Osteoblast (primary cell): ENCODE measurements at places on chromosomes 12 and 14. TPM values are rescaled to one million over a fixed set of nuclear protein-coding genes. Genes with fewer than 3 reads are reported as not detected.

DNA sequence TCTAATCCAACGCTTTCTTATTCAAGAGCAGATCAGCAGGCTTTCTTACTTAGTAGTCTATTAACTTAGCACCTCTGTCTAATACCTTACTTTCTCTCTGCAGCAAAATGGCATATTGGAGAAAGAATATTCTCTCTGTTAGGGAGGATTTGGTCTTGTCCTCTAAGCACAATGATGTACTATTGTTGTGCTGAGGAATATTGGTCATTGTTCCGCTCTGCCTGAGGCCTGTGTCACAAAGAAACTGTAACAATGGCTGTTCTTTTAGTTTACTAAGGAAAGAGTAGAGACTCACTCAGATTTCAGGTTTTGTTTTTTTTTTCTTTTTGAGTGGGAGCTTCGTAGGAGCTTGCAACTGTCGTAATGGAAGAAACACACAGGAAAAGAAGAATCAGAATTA is 1358.8 kb downstream of the LRFN5 start:
- no peak overlapping the region for H3K27ac ChIP-seq
- H3K36me3 ChIP-seq: no peaks in the 10 kb centered on the region
- no peak for DNase-seq
- H3K4me3 ChIP-seq: no peak overlapping the region
- H3K27me3 ChIP-seq: no peaks in the 10 kb centered on the region
- no peaks in the 10 kb centered on the region for H3K4me1 ChIP-seq

DNA sequence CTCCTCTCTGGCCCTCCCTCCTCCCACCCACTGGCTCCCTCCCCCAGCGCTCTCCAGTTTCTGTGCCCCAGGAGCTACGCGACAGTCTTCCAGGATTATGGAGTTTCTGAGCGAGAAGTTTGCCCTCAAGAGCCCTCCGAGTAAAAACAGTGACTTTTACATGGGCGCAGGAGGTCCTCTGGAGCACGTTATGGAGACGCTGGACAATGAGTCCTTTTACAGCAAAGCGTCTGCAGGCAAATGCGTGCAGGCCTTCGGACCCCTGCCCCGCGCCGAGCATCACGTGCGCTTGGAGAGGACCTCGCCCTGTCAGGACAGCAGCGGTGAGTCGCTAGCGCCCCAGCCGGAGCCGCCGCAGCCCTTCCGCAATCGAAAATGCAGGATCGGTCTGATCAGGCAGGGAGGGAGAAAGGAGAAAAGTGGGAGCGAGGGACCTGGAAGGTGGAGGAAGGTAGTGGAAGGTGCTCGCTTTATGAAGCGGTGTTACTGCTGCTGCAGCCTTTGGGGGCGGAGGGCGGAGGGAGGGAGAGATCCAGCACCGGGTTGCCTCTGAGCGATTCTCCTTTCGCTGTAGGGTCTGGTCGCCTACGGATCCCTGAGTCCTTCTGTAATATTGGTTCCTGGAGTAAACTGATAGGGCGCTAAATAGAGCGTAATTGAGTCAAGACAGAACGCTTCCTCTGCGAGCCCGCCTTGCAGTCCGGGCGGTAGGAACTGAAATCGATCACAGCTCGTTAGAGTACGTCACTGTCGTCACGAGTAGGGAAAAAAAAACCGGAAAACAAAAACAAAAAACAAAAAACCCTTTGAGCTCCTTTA is at the start of gene ALX1:
ALX1 (plus strand) TSS at position 56 of the 819 bp plus-strand sequence; CDS start at position 98, 42 bp downstream.
- no peaks in the 10 kb centered on the region for H3K4me1 ChIP-seq
- H3K27ac ChIP-seq: no peak within 1 kb of the TSS
- peak within 1 kb of the TSS; percentile 49 for H3K4me3 ChIP-seq
- H3K27me3 ChIP-seq: peaks cover 19% of the 10 kb centered on the region
- DNase-seq: peak; percentile 86
- H3K36me3 ChIP-seq: no peaks in the 10 kb centered on the region

GRCh38 chr14:89182326-89182725 is 234.7 kb downstream of the FOXN3 start:
- H3K4me3 ChIP-seq: no peak overlapping the region
- H3K27ac ChIP-seq: no peak overlapping the region
- no peak for DNase-seq
- no peaks in the 10 kb centered on the region for H3K27me3 ChIP-seq
- H3K4me1 ChIP-seq: peaks cover 9% of the 10 kb centered on the region
- H3K36me3 ChIP-seq: no peaks in the 10 kb centered on the region

DNA sequence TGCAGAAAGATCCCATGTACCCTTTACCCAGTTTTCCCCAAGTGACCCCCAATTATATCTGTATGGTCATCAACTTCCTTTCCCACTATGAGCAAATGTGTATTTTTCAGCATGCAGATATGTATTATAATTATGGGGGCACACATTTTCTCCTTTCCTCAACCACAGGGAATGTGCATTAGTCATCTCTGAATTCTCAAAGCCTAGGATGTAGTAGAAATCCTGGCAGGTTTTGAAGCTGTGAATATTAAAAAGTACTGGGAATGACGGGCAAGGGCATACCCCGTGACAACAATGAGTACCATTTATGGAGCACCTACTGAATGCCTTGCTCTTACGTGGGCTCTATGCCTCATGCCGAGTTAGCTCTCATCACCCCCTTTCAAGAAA is 71.5 kb downstream of the VWF start:
- peaks cover 41% of the 10 kb centered on the region for H3K4me1 ChIP-seq
- DNase-seq: peak; percentile 96
- H3K27me3 ChIP-seq: peaks cover 4% of the 10 kb centered on the region
- peak overlapping the region; percentile 64 for H3K27ac ChIP-seq
- no peak overlapping the region for H3K4me3 ChIP-seq

- no peaks in the 10 kb centered on the region for H3K36me3 ChIP-seq
- DNase-seq: no peak
- no peak overlapping the region for H3K27ac ChIP-seq
- no peak overlapping the region for H3K4me3 ChIP-seq
These were observed 52.2 kb downstream of the PDE3A start for GRCh38 chr12:20420557-20420956.

DNA sequence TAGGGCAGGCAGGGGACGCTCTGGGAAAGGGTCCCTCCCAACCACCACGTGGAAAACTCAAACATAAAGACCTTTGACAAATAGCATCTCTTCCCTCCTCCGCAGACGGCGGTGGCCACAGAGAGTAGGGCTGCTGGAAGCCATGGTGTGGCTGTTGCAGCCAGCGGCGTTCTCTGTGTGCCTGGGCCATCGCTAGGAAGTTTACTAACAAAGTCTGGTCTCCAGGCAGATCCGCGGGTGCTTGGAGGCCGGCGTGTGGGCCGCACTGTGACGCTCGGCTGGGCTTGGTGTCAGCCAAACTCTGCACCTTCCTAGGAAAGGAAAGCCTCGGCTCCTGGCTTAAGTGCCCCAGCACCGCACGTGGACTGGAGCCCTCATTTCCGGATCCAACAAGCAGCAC is 65.6 kb downstream of the CCDC88C start:
- DNase-seq: peak; percentile 4
- no peak overlapping the region for H3K4me3 ChIP-seq
- peaks cover 9% of the 10 kb centered on the region for H3K4me1 ChIP-seq
- H3K36me3 ChIP-seq: no peaks in the 10 kb centered on the region

DNA sequence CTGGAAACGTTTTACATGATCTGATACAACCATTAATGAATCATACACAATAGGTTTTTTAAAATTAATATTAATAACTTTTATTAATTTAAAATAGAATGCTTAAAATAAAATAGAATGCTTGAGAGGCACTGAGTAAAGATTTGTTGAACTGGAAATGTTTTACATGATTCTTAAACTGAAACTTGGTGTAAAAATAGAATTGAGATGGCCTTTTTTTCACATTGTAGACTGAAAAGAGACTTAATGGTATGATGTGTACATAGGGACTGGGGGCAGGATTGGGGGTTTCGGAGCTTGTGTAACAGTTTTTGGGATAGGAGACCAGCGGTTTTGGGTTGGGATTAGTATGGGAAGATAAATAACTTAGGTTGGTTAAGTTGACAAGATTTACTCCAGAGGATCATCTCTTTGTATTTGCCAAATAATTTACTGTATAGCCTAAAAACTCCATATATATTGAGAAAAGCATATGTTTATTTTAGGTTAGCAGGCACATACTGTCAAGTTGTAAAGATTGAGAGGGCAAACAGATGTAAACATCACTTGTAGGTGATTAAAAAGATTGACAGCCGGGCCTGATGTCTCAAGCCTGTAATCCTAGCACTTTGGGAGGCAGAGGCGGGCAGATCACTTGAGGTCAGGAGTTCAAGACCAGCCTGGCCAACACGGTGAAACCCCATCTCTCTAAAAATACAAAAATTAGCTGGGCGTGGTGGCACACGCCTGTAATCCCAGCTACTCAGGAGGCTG is 2.0 kb upstream of the ZNF410 start:
- no peak overlapping the region for H3K4me3 ChIP-seq
- H3K27me3 ChIP-seq: no peaks in the 10 kb centered on the region
- H3K27ac ChIP-seq: peak overlapping the region; percentile 19
- H3K36me3 ChIP-seq: no peaks in the 10 kb centered on the region
- no peak for DNase-seq

DNA sequence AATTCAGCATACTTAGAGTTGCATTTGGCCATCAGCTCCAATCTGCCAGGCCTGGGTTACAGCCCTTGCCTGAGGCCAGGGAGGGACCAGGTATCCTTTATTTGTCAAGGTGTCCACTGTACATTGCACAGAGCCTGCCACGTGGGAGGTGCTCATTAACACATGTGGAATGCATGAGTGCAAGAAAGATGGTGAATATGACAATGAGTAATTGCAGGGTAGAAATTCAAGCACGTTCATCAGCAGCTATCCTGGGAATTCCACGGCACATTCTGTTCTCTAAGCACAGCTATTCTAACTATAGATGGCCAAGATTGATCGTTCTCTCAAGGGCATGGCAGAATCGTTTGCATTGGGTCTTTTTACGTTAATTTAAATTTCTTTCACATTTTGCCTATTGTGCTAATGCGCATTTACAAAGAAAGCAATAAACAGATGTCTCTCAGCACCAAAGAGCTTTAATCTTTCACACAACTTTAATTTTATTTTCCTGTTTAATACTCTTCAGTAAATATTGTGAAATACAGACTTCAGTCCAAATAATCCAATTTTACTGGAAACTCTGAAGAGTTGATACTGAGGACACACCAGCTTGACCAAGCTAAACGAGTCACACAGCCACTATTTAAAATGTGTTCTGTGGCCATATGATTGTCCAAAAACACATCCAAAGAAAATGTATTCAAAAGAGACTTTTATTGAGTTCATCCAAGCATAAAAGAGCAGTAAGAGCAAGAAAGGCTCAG is 1025.7 kb upstream of the TMEM132C start:
- H3K36me3 ChIP-seq: no peaks in the 10 kb centered on the region
- no peak for DNase-seq

DNA sequence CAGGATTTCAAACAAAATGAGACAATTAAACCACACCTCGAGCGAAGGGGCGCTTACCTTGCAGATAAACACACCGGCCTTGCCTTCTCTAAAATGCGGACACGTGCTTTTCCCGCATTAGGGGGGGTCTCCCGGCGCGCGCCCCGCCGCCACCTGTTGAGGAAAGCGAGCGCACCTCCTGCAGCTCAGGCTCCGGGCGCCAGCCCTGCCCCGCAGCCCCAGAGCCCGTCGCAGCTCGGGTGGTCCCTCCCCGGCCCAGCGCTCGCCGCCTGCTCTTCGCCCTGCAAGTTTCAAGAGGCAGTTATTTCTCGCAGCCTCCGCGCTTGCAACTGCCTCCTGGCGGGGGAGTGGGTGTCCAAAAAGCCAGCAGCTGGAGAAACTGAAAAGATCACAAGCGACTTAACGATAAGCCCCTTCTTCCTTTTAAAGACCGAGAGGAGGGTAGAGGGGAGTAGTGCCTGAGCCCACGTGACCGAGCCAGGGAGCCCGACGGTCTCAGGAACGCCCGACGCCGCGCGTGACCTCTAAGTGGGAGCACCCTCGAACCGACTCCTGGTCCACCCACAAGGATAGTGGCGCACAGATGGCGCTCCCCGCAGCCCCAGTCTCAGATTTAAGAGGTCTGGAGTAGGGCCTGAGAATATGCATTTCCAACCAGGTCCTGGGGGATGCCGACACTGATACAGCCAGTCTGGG is at the start of gene ESR2:
ESR2 (minus strand) TSS at position 396 of the 696 bp plus-strand sequence. CDS start 11,386 bp downstream, outside the sequence.
- H3K27ac ChIP-seq: no peak within 1 kb of the TSS
- H3K36me3 ChIP-seq: no peaks in the 10 kb centered on the region
- H3K27me3 ChIP-seq: peaks cover 41% of the 10 kb centered on the region
- DNase-seq: no peak
- H3K4me1 ChIP-seq: peaks cover 12% of the 10 kb centered on the region

DNA sequence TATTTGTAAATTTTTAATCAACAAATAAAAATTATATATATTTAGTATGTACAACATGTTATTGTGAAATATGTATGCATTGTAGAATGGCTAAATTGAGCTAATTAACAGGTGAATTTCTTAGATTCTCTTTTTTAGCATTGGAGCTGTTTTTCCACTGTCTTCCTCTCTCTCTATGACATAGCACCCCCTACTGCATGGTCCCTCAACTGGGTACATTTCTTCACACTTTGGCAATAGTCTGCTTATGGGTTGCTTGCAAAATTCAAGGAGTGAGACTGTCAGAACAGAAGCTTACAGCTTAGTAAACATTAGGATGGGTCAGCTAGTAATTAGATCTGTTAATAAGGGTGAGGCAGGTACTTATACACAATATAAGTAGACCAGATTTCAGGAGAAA is 658.5 kb upstream of the MGAT4C start:
- DNase-seq: peak; percentile 35
- H3K36me3 ChIP-seq: no peaks in the 10 kb centered on the region
- H3K27me3 ChIP-seq: no peaks in the 10 kb centered on the region
- H3K27ac ChIP-seq: no peak overlapping the region
- no peak overlapping the region for H3K4me3 ChIP-seq
- H3K4me1 ChIP-seq: no peaks in the 10 kb centered on the region

DNA sequence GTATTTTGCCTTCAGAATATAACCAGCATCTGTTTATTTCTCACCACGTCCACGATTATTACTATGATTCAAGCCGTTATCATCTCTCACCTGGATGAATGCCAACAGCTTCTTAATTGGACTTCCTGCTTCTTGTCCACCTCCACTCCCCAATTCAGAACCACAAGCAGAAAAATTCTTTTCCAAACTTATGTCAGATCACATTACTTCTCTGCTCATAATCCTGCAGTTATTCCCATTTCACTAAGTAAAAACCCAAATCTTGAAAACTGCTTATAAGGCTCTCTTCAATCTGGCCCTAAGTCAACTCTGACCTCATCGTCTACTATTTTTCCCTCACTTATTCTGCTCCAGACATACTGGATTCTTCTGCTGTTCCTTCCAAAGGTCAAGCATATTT is 2.0 kb downstream of the CRY1 start:
- H3K4me3 ChIP-seq: peak overlapping the region; percentile 91
- no peaks in the 10 kb centered on the region for H3K36me3 ChIP-seq
- no peaks in the 10 kb centered on the region for H3K27me3 ChIP-seq
- DNase-seq: no peak
- H3K27ac ChIP-seq: peak overlapping the region; percentile 98
- H3K4me1 ChIP-seq: peaks cover 18% of the 10 kb centered on the region

- no peak for DNase-seq
- H3K36me3 ChIP-seq: no peaks in the 10 kb centered on the region
- H3K4me1 ChIP-seq: no peaks in the 10 kb centered on the region
These were observed 49.3 kb upstream of the ASPG start for GRCh38 chr14:104036212-104036611.

Gene NEUROD4
- total RNA-seq: not detected in 2 replicates

Gene CARMIL3
- total RNA-seq: not detected in 2 replicates

Gene NANOG
- total RNA-seq: under 0.01 TPM in 1 of 2 replicates, not detected in the other

Gene LYZ
- total RNA-seq: 1.8 and 8.3 TPM in 2 replicates

Gene RTN1
- total RNA-seq: under 0.01 and 0.29 TPM in 2 replicates

Gene RPGRIP1
- total RNA-seq: under 0.01 TPM in 1 of 2 replicates, not detected in the other
